ENCODE measurements at places on chromosomes 6 and 20.

GRCh38 chr20:957544-957943, 41.4 kb upstream of the ANGPT4 start:
- peaks cover 46% of the 10 kb centered on the region for H3K27me3 ChIP-seq
- no peak overlapping the region for H3K27ac ChIP-seq
- no peak for DNase-seq
- peaks cover 5% of the 10 kb centered on the region for H3K4me1 ChIP-seq
- no peak overlapping the region for H3K4me3 ChIP-seq

DNA sequence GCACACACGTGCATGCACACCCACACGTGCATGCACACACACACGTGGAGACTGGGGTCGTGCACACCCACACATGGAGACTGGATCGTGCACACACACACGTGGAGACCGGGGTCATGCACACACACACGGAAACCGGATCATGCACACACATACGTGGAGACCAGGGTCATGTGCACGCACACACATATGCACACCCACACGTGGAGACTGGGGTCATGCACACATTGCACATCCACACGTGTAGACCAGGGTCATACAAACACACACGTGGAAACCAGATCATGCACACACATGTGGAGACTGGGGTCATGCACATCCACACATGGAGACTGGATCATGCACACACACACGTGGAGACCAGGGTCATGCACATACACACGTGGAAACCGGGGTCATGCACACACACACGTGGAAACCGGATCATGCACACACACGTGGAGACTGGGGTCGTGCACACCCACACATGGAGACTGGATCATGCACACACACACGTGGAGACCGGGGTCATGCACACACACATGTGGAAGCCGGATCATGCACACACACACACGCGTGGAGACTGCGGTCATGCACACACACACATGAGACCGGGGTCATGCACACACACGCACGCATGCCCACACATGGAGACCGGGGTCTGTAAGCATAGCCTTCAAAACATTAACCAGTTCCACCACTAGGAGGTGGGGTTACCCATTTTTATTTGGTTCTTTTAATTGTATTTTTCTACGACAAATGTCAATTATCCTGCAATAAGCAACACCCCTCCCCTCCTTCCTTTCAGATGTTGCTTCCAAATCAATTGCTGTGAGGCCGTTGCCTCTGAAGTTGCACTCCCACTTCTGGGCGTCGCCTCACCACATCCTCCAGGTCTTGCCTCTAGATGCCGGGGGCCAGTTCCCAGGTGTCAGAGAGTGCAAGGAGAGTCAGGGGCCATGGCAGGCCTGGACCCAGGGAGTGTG, 95.8 kb downstream of the TMEM242 start:
- H3K27me3 ChIP-seq = peaks cover 13% of the 10 kb centered on the region
- H3K36me3 ChIP-seq = no peaks in the 10 kb centered on the region
- H3K27ac ChIP-seq = no peak overlapping the region
- peaks cover 21% of the 10 kb centered on the region for H3K4me1 ChIP-seq
- DNase-seq = no peak

DNA sequence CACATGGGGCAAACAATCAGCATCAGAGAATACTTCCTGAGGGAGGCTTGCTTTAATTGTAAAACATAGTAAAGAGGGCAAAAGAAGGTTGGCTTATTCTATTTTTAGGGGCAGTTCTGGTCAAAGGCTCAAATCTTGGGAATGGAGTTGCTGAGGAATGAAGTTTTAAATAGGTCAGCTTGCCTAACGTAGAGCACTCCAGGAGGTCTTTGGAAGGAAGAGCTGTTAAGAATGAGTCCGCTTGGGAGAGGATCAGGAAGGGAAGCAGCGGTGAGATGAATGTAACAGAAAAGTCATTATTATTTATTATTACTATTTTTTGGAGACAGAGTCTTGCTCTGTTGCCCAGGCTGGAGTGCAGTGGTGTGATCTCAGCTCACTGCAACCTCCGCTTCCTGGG, 108.7 kb downstream of the ZFAND3 start:
- no peak for DNase-seq
- peaks cover 17% of the 10 kb centered on the region for H3K4me1 ChIP-seq
- no peak overlapping the region for H3K4me3 ChIP-seq
- no peaks in the 10 kb centered on the region for H3K27me3 ChIP-seq
- no peak overlapping the region for H3K27ac ChIP-seq

DNA sequence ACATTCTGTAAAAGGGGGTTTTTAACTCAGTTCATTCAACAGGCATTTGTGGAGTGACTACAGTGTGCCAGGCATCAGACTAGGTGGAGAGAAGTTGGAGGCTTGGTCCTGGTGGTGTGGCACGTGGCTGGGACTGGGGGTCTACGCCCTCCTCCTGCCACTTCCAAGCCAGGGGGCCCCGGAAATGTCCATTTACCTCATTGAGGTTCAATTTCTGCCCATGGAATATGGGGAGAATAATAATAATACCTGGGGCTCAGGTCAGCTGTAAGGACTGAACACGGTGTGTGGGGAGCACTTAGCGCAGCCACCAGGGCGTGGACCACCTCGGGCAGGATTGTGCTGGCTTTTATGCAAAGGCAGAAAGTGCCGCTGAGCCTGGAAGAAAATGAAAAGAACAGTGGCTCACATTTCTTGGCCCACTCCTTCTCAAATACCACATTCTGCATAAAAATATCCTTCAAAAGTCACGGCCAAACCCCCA, 229.4 kb downstream of the ANKRD60 start:
- no peak for DNase-seq
- H3K27me3 ChIP-seq = peaks cover 17% of the 10 kb centered on the region
- H3K4me3 ChIP-seq = peak overlapping the region; percentile 4
- peaks cover 11% of the 10 kb centered on the region for H3K4me1 ChIP-seq

- no peaks in the 10 kb centered on the region for H3K27me3 ChIP-seq
- no peaks in the 10 kb centered on the region for H3K4me1 ChIP-seq
- no peak overlapping the region for H3K27ac ChIP-seq
- no peak for DNase-seq
- no peak overlapping the region for H3K4me3 ChIP-seq
Measured at GRCh38 chr20:51338692-51339440, 203.7 kb downstream of the NFATC2 start.

- H3K4me1 ChIP-seq = peaks cover 29% of the 10 kb centered on the region
- DNase-seq = no peak
- H3K27me3 ChIP-seq = no peaks in the 10 kb centered on the region
- H3K36me3 ChIP-seq = peaks cover 2% of the 10 kb centered on the region
- no peak overlapping the region for H3K4me3 ChIP-seq
Measured at GRCh38 chr6:52540286-52540902, 36.5 kb downstream of the TRAM2 start.

GRCh38 chr6:2745246-2745645, 5.5 kb downstream of the MYLK4 start:
- peaks cover 3% of the 10 kb centered on the region for H3K4me1 ChIP-seq
- H3K27me3 ChIP-seq = peaks cover 2% of the 10 kb centered on the region
- H3K27ac ChIP-seq = no peak overlapping the region
- H3K4me3 ChIP-seq = no peak overlapping the region
- H3K36me3 ChIP-seq = no peaks in the 10 kb centered on the region

GRCh38 chr6:134316733-134317431, 1.0 kb downstream of the SGK1 start:
- peaks cover 3% of the 10 kb centered on the region for H3K36me3 ChIP-seq
- H3K4me1 ChIP-seq = peaks cover 35% of the 10 kb centered on the region
- peak overlapping the region; percentile 48 for H3K27ac ChIP-seq

GRCh38 chr6:132932588-132932987, 118.2 kb downstream of the RPS12 start:
- H3K36me3 ChIP-seq = no peaks in the 10 kb centered on the region
- H3K4me3 ChIP-seq = no peak overlapping the region
- no peaks in the 10 kb centered on the region for H3K4me1 ChIP-seq
- peaks cover 40% of the 10 kb centered on the region for H3K27me3 ChIP-seq
- no peak for DNase-seq

GRCh38 chr6:16939839-16940238, 162.0 kb upstream of the STMND1 start:
- no peaks in the 10 kb centered on the region for H3K36me3 ChIP-seq
- H3K27ac ChIP-seq = no peak overlapping the region
- no peak for DNase-seq
- no peak overlapping the region for H3K4me3 ChIP-seq
- H3K4me1 ChIP-seq = peaks cover 1% of the 10 kb centered on the region

- DNase-seq = no peak
- H3K27ac ChIP-seq = no peak overlapping the region
- H3K4me1 ChIP-seq = no peaks in the 10 kb centered on the region
Measured at GRCh38 chr6:83231146-83231545, 38.0 kb downstream of the RWDD2A start.

DNA sequence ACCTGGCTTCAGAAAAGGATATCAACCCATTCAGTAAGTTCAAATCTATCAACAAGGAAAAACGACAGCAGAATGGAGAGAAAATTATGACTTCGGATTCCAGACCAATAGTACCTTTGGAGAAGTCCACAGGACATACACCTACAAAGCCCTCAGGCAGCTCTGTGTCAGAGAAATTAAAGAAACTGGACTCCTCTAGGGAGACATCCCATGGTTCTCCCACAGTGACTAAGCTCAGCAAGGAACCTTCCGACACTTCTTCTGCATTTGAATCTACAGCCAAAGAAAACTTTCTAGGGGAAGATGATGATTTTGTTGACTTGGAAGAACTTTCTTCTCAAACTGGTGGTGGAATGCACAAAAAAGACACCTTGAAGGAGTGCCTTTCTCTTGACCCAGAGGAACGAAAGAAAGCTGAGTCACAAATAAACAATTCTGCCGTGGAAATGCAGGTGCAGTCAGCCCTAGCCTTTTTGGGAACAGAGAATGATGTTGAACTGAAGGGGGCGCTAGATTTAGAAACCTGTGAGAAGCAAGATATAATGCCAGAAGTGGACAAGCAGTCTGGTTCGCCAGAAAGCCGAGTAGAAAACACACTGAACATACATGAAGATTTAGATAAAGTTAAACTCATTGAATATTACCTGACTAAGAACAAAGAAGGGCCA, 67.4 kb upstream of the HINT3 start:
- no peak for DNase-seq
- H3K4me1 ChIP-seq = no peaks in the 10 kb centered on the region
- H3K4me3 ChIP-seq = no peak overlapping the region

- H3K36me3 ChIP-seq = peaks cover 9% of the 10 kb centered on the region
- no peaks in the 10 kb centered on the region for H3K27me3 ChIP-seq
- peak within 1 kb of the TSS; percentile 97 for H3K27ac ChIP-seq
- peak within 1 kb of the TSS; percentile 97 for H3K4me3 ChIP-seq
Measured at GRCh38 chr20:32743237-32744112, at the start of gene COMMD7. Gene COMMD7, minus strand, starts transcription at chr20:32743467. Its CDS starts 76 bp downstream, at chr20:32743391.

GRCh38 chr6:28816909-28817807, 106.6 kb downstream of the TRIM27 start:
- H3K36me3 ChIP-seq = peaks cover 8% of the 10 kb centered on the region
- H3K4me3 ChIP-seq = peak overlapping the region; percentile 54
- peak; percentile 56 for DNase-seq
- peaks cover 17% of the 10 kb centered on the region for H3K4me1 ChIP-seq
- H3K27ac ChIP-seq = peak overlapping the region; percentile 45

- H3K4me1 ChIP-seq = no peaks in the 10 kb centered on the region
- DNase-seq = no peak
- H3K36me3 ChIP-seq = no peaks in the 10 kb centered on the region
- H3K27ac ChIP-seq = no peak overlapping the region
Measured at GRCh38 chr6:159305159-159305558, 136.0 kb downstream of the FNDC1 start.
